SJSA1 (cell line): ENCODE measurements at places on chromosomes 16 and 17. TPM values are rescaled to one million over a fixed set of nuclear protein-coding genes. Genes with fewer than 3 reads are reported as not detected.

GRCh38 chr17:47878203-47879027, 17.6 kb upstream of the SP2 start:
- DNase-seq: no peak

DNA sequence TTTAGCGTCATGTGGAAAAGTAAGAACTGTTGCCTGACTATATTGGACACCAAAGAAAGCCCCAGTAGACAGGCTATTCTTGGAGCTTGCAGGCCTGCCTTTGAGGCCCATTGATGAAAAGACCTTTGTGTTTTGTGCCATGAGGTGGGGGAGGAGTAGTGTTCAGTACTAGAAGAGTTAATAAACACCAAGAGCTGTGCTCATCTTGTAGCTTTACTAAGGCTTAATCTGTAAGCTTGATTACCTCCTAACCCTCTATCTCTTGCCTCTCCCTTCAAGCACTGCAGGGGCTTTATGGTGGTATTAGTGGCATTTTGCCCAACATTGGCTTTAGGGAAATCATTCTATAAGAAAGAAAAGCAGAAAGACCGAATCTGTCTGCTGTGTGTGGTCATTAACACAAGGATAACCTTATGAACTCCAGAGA, 220.2 kb upstream of the TBX2 start:
- DNase-seq: no peak

DNA sequence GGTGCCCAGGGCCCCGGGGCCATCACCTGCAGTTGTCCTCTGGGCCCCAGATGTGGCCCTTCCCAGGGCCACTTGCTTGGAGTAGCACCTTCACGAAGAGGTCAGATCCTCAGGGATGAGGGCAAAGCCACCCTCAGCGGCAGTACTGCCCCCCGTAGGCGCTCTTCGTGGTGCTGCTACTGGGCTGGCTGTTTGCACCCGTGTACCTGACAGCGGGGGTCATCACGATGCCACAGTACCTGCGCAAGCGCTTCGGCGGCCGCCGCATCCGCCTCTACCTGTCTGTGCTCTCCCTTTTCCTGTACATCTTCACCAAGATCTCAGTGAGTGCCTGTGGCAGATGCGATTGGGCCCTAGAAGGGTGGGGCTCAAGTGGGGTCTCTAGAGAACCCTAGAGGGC, 2.6 kb downstream of the SLC5A2 start:
- no peak for DNase-seq

- DNase-seq: peak; percentile 78
These were observed 25.5 kb upstream of the RFFL start for GRCh38 chr17:35088881-35089585.

DNA sequence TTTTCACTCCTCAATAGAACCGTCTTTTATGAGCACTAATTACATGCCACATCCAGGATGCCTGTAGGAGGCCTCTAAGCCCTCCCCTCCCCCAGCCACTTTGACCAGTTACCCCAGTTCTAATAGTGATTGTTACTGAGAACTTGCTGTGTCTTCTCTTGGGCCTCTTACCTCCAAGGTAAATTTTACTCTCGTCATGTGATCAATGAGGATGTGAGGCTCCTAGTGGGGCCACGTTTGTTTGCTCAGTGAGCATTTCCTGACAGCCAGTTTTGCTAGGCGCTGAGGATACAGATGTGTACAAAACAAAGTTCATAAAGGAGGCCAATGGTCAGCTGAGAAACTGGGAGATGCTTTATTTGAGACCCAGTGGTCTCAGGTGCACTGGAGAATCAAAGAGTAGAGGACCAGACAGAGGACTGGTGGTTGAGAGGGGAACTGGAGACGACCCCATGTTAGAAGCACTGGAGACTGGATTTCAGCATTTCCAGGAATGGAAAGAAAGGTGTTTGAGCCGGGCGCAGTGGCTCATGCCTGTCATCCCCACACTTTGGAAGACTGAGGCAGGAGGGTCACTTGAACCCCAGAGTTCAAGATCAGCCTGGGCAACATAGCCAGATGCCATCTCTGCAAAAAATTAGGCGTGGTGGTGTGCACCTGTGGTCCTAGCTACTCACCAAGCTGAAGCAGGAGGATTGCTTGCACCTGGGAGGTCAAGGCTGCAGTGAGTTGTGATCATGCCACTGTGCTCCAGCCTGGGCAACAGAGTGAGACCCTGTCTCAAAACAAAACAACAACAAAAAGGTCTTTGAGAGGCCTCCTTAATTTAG, 2.6 kb downstream of the ATP2C2 start:
- DNase-seq: no peak

GRCh38 chr16:86732621-86733295, 154.4 kb downstream of the FOXL1 start:
- no peak for DNase-seq

GRCh38 chr17:57279432-57279831, 23.1 kb downstream of the MSI2 start:
- DNase-seq: no peak

DNA sequence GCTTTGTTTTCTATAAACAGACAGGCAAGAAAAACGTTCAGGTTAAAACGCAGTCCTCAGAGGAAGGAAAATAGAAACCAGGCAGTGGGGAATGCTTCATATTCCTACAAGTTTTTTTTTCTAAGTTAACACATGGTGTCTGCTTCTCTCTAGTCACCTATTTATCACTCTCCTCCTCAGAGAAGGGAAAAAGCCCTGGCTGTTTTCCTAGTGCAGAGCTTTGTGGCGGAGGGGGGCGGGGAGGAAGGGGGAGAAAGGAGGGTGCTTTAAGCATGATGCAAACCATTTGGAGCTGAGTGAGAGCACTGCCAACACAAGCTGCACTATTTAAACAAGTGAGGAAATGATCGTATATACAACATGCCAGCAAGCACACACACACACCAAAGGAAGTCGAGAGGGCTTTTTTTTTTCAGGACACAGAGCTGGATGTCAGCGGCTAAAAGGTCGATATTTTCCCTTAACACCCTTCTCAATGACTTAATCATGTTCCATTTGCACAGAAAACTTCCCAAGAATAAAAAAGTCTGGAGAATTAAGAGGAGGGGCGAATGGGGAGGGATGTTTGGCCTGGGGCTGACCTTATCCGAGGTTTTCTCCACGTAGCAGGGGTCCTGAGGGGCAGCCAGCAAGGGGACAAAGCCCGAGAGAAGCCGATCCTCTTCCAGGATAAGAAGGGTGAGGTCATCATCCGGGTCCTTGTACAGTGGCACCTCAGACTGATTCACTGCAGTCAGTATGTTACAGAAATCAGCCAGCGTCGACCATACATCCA, 117.4 kb downstream of the HIC1 start:
- DNase-seq: peak; percentile 82

The CDH1 gene
- total RNA-seq: 0.03 and 0.06 TPM in 2 replicates
